NCI-H187 treated with DMSO at 0.1 percent for 48 hours (cell line): ENCODE measurements at places on chromosomes 11 and 22.
A peak's percentile ranks its signal among the peaks of the same experiment; 100 is the strongest.

DNA sequence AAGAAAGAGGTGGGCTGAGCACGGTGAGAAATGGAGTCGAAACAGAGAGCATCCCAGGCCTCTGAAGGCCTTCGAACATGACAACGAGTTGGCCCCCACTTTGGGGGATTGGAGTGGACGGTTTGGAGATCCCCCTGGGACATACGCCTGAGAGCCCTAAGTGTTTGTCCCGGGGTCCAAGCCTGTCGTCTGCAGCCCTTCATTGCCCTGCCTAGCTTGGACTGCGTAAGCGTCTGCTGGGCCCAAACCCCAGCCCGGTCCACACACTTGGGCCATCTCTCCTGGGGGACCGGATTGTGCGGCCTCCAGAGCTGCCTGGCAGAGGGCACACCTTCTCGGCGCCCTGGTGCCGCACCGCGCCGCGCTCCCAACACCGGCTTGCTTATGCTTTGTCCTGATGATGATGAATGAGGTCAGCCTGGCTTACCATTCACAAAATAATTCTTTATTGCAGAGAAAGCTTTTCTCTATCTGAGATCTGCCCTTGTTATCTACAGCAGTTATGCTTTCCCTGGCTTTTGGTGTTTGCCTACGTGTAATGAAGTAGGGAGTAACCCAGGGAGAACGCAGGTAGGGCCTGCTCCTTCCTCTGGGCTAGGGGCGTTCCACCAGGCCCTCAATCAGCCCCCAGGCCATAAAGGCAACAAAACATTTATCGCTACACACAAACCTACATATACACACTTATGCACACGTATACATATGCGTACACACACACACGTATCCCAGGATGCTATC, 85.9 kb upstream of the PPARA start:
- no peak for DNase-seq

DNA sequence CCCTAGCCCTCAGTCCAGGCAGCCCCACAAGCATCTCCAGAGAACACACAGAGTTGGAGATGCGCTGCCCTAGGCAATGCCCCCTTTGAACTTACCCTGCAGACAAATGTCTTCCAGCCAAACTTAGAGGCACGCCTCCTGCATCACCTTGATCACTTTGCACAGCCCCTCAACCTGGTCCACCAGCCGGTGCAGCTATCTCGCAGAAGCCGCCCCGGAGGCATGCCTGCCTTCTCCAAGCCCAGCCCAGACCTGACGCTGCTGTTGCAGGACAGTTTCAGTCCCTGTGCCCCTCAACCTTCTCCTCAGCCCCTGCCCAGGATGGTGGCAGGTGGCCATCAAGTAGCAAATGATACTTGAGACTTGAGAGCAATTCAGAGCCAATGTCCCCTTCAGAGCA, 16.7 kb upstream of the POU2AF1 start:
- no peak for DNase-seq

DNA sequence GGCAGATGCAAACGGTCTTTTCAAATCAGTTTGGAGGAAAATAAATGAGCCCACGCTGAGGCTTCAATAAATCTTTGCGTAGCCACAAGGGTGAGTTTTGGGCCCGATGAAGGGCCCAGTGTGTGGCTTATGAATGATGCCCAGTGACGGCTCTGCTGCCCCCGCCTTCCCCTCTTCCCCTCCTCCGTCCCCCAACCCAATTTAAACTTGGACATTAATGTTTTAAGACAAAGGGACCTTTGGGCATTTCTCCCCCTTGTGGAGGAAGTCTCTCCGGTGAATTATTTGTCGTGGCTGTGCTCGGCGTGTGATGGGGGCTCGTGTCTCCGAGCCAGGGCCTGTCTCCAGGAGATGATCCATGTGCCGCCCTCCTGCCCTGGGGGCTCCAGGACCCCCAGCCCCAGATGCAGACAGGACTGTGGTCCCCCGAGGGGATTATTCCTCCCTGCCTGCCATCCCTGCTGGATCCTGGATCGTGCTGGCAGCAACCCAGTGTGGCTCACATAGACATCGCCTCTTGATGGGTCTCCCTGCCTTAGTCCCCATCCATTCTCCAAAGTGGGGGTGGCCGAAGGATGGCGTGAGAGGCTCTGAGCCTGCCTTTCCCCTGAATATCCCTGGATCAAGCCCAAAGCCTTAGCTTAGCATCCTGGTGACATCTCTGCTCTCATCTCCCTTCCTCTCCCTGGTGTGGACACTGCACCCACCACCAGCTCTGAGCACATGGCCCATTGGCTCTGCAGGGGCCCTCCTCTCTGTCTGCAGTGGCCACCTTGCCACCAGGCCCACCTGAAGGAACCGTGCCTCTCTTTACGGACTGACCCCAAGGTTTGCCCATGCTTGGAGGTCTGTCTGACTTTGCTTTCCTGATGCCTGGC, 56.4 kb downstream of the SMIM38 start:
- no peak for DNase-seq

GRCh38 chr11:73275381-73275750, 3.2 kb downstream of the P2RY6 start:
- no peak for DNase-seq

- no peak for DNase-seq
Observed at GRCh38 chr11:134980819-134981710, 569.0 kb upstream of the B3GAT1 start.

DNA sequence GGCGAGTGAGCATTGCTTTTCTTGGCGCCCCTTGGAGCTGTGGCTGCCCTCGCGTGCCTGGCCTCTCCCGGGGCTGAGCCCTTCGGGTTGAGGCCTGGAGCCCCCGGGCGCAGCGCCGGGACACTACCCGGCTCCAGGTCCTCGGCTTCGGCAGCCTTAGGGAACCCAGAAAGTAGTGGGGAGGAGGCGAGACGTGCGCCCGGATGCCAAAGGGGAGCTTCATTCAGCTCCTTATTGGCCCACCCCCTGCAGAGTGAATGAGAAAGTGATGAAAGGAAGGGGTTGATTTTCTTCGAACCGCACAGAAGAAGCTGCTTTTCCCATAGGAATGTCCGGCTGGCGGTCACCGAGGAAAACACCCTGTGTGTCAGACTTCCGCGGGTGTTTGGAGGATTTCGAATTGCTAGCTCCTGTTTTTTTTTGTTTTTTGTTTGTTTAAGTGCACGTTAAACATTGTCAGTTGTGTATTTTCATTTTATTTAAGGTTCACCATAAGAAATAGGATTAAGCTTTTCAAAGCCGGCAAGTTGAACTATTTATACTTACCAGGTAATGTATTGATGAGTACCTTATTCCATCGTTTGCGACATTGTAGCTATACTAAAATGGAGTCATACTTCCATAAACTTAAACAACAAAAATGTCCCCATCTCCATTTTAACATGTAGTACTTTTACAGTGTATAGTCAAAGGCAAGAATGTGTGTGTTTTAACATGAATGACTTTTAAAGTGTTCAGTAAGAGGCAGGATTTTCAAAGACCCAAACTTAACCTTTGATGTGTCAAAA, 841 bp upstream of the EIF4G2 start:
- DNase-seq: no peak

GRCh38 chr11:62370743-62371440, 33.6 kb downstream of the ASRGL1 start:
- DNase-seq: no peak

DNA sequence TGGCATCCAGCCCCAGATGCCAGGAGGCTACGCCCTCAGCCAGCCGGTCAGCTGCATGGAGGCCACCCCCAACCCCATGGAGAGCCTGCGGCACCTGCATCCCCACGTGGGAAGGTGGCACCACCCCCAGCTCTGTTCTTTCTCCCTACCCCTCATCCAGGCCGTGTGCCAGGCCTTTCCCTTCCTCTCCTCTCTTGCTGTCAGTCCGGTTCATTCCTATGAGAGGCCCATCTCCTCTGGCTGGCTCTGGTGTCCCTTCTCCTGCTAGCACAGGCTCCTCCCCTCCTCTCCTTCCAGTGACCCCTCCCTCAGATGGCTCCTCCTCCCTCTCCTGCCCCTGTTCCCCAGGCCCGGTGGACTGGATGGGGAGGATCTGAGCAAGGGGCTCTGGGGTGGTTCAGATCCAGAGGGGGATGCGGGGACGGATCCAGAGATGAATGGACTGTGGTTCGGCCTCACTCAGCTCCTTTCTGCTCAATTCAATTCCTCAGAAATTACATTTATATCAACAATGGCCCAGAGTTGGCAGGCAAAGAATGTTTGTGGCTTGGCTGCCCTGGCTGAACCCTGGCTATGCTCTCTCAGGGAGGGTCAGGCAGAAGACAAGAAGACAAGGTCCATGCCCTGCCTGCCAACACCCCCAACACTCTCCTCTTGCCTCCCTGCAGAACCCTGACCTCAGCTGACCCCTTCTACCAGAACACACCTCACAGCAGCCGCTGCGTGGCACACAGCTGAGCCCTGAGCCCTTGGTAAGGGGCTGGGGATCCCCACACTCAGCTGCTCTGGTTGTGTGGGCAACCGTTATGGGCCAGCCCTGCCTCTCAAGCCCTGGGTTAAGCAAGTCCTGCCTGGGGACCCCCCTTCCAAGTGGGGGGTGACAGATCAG, 18.5 kb upstream of the LRRC10B start:
- DNase-seq: no peak

DNA sequence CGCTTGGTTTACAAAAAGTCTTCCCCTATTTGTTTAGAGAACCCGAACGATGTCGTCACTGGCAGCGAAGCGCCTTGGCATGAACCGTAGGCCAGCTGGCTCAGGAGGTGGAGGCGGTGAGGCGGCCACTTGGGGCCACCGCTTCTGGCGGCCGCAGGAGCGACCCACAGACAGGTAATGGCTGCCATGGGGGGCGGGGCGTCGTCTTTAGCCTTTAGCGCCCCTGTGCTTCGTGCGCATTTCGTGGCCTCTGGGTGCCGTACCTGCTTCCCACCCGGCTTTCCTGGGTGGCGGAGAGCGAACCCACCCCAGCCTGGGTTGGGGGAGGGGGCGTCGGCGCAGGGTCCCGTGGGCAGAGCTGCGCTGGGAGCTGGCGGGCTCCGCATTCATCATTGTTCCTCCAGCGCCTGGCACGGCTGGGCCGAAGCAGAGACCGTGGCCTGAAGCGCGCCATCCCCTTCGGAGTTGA, 469 bp upstream of the OSBP2 start:
- DNase-seq: no peak

GRCh38 chr11:75369560-75370255, 18.2 kb upstream of the ARRB1 start:
- DNase-seq: no peak

- DNase-seq: peak; percentile 97
Observed at GRCh38 chr11:16001899-16002426, 354.4 kb downstream of the SOX6 start.

- DNase-seq: no peak
Observed at GRCh38 chr11:67282155-67282875, 6.8 kb upstream of the ANKRD13D start.

- no peak for DNase-seq
Observed at GRCh38 chr11:13776134-13776815, 107.8 kb downstream of the FAR1 start.

- DNase-seq: no peak
Observed at GRCh38 chr11:124605719-124606118, 5.5 kb upstream of the PANX3 start.

DNA sequence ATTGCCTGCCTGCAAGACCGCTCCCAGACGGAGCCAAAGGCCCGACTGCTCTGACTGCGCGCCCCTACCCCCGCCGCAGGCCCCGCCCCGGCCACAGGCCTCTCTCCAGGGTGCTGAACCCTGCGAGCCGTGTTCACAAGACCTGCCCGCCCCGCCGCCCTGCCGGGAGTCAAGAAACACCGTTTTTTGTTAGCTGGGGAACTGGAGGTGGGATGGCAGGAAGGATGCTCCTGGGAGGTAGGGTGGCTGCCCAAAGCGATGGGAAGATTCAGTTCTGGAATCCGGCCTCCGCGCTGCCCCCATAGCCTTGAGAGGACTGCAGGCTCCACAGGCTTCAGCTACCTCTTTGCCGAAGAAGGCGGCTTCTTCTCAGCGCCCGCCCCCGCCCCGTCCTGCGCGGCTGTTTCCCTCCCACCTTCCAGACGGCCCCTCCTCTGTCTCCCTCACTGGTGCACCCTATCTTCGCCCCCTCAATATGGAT, 2.7 kb upstream of the PDE2A start:
- DNase-seq: no peak
